ENCODE measurements at places on chromosomes 2 and 18.

DNA sequence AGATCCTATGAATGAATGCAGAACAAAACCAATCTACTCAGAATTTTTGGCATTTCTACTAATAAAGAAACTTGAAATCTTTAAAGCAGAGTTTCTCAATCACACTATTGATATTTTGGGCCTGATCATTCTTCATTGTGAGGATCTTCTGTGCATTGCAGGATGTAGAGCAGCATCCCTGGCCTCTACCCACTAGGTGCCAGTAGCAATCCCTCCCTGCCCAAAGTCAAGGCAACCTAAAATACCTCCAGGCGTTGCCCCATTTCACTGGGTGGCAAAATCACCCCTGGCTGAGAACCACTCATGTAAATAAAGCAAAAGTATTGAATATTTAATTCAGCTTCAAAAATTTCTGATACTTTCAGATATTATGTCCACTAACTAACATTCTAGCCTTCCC, 213.0 kb downstream of the SP3 start:
- no peak for DNase-seq

DNA sequence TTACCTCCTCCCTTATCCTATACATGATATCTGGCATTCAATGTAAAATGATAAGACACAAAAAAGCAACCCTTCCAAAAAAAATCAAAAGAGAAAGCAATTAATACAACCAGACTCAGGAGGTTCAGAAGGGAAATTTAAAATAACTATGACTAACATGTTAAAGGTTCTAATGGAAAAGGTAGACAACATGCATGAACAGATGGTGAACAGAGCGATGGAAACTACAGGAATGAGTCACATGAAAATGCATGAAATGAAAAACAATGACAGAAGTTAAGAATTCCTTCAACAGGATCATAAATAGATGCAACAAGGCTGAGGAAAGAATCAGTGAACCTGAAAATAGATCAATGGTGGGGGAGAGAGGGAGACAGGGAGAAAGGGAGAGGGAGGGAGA, 26.1 kb upstream of the ERCC3 start:
- DNase-seq: no peak

GRCh38 chr2:219453671-219454590, 19.3 kb downstream of the SPEG start:
- no peak for DNase-seq

DNA sequence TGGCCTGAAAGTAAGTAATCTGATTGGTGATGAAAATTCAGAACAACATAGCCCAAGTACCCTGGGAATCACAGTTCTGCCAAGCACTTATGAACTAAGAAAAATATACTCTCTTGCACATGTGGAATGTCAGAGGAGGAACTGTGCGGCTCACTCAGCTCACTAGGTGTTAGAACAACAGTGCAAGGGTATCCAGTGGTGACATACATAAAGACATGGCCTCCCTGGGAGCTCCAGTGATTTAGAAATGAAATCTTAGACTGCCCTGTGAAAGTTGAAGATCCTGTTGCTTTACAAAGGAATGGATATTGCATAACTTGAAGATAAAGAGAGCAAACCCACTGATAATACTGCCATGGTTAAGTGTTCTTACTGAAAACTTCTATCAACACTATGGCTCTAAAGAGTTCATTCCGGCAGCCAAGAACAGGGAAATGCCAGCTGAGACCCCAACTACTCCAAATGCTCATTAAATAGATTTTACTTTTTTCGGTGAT, 246.2 kb downstream of the ARHGAP15 start:
- DNase-seq: no peak

GRCh38 chr2:235006461-235006860, 54.6 kb downstream of the SH3BP4 start:
- DNase-seq: no peak

- DNase-seq: no peak
Observed at GRCh38 chr2:236610991-236611821, 41.6 kb downstream of the ACKR3 start.

DNA sequence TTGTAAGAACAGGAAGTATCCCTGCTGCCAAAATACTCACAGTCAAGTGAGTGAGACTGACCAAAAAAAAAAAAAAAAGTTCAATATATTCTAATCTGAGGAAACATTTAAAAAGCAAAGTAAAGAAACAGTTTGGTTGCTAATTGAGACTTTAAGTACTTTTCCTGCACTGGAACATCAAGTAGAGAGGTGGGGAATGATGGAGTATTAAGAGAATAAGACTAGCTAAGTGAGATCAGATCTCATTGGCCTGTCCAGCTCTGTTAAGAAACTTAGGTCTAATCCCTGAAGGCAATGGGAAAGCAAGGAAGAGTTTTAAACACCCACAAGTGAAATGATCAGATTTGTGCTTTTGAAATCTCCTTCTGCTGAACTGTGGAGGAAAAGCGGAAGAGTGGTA, 27.8 kb upstream of the MAP4K3 start:
- DNase-seq: no peak

DNA sequence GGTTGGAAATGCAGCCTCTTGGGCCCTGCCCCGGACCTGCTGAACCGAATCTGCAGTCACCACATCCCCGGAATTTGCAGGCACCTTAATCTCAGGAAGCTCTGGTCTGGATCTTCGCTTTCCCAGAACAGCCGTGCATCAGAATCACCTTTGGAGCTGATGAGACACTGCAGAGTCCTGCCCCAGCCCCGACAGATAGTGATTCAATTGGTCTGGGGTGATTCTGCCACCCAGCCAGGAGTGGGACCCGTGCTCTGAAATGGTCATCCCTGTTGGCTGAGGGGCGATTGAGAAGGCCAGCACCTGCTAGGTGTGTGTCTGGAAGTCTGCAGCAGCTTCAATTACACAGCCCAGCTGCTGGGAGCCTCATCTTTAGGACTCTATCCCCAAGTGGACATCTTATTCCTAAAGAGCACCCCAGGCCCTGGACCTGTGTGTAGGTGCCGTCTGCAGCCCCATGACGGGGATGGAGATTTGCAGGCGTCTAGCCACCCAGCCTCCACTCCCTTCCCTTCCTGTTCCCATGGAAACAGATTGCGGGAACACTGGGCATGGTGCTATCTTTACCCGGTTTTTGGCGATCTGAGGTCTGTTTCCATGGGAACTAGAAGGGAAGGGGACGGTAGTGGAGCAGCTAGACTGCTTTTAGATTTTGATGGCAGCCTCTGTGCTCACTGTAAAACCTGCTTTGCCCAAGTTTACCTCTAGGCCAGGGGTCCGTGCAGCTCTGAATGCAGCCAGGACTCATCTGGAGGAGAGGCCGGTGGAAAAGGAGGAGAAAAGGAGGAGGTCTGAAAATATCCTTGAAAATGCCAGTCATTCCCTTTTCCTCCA, 156.1 kb downstream of the LDLRAD4 start:
- no peak for DNase-seq

GRCh38 chr2:225911019-225911418, 511.5 kb downstream of the NYAP2 start:
- no peak for DNase-seq

DNA sequence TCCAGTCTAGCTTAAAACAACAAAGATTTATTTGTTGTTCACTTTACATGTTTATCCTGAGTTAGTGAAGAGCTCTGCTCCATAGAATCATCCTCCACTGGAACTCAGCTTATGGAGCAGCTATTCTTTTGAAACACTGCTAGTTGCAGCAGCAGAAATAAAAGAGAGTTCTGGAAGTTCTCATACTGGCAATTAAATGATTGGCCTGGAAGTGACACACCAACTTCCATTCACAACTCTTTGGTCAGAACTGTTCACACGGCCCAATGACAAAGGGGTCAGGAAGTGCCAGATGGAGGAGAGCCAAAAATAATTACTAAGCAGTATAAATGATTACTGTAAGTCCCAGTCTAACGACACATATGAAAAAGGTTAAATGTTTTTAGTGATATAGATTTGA, 39.1 kb downstream of the FBXO11 start:
- no peak for DNase-seq

DNA sequence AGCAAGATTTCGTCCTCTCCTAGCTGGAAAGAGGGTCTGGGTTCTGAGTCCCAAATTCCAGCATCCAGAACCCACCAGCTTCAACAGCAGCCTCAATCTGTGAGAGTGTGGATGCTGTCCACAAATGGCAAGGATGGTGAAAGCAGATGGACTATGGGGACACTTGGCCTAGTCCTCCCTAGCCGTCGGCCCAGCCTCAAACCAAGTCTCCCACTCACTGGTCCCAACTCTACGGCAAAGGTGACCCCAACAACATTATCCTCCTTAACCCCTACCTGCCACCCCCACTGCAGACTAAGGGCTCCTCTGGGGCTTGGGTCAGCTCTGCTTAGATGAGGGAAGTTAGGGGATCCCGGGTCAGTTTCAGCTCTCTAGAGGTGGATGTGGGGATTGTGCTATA, 57.3 kb downstream of the TNS1 start:
- no peak for DNase-seq

DNA sequence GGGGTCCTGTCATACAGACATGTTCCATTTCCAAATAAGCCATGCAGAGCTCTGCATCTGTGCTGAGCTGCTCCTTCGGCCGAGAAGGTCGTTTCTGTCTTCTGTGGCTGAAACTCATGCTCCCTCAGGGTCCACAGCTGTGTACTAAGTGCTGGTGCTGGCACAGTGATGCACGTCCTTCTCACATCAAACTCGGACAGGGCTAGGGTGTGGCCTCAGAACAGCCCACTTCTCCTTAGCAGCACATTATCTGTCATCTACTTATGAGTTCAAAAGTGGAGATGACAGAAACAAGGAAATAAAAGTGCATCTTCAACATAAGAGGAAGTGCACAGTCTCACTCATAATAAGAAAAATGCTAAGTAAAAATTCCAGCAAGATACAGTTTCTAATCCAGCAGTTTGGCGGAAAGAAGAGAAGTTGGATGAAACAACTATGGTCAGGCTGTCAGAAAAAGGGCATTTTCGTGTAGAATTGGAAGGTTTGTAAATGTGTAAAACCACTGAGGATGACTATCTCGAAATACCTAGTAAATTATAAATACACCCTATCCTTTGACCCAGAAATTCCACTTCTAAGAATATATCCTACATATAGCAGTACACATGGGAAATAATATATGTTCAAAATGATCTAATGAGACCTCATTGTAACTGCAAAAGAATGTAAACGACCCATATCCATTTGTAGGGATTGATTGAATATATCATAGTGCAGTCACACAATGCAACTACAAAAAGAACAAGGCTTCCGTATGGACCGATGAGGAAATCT, 53.7 kb upstream of the APCDD1 start:
- DNase-seq: no peak

DNA sequence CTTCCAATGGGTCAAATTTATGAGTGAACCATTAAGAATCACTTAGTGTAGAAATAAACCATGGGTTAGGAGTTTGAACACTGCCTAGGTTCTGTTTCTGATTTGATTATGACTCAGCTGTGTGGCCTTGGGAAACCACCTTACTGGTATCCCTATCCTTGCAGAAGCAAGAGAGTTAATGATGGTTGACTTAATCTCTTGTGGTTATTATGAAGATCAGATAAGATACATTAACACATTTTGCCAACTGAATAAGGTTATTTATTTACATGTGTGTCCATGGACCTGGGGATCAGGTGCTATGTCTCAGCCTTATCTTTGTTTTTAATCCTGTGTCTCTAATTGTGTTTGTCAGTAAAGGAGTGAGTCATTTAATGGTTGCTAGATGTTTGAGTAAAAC, 5.4 kb upstream of the KCNJ13 start:
- no peak for DNase-seq

- DNase-seq: no peak
Observed at GRCh38 chr2:112985090-112985489, 7.3 kb downstream of the IL36G start.

GRCh38 chr18:27599202-27599829, 414.2 kb upstream of the CHST9 start:
- DNase-seq: no peak

GRCh38 chr2:215360596-215360995, 48.7 kb downstream of the ATIC start:
- DNase-seq: no peak

- no peak for DNase-seq
Observed at GRCh38 chr18:49061991-49062831, 111.4 kb upstream of the SMAD7 start.

DNA sequence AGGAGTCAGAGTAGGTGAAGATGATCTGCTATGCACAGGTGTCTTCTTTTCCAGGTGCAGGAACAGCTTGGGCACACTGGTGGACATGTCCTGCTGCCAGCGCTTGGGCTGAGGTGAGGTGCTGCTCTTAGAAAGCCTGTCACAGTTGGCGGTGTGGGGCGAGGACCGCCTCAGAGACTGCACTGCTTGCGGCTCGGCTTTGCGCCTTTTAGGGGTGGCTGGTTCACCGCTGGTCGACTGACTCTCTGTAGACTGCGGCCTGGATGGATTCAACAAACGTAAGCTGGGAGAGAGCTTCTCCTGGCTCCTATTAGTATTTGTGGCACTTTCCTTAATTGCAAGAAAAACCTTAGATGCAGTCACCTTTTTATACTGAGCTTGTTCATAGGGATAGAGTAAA, 1.7 kb downstream of the MSL3B start:
- DNase-seq: no peak

DNA sequence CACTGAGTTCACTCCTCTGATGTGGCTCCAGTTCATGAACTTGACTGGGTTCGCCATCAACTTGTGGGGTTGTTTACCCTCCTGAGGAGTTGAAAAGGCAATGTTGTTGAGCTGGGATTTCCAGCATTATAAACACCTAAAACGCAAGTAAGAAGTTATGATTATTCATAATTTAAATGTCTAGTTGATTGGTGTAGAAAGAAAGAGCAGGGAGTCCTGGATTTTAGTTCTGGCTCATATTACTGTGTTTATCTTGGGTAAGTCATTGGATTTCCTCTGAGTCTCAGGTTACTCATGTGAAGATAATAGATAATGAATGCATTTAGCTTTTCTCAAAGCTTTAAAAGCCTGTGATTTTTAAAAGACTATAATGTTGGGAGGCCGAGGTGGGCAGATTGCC, 438.0 kb upstream of the CDH20 start:
- DNase-seq: no peak

GRCh38 chr2:173881886-173882285, 83.3 kb downstream of the SP3 start:
- no peak for DNase-seq

GRCh38 chr2:207501802-207502576, 27.8 kb upstream of the CREB1 start:
- no peak for DNase-seq

DNA sequence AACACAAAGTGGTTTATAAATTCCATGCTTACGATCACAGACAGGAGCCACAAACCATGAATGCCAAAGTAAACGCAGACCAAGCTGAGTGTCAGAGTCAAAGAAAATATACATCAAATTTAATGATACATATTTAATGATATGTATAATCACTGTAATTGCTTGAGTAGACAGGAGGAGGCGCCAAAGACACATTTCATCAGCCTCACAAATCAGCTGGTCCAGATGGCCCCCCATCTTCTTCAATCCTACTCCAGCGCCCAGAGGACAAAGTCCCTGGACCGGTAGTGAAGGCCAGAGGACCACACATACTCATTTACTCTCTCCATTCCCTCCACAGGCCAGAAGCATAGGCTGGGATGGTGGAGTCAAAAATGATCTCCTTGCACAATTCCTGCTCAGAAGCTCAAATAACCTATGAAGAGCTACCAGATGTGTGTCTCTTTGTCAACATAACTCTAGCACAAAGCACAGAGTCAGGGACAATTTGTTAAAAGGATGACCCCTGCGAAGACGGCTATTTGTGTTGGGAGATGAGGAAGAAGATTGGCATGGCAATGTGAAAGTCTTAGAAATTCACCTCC, 149.3 kb upstream of the PGAP1 start:
- no peak for DNase-seq

- no peak for DNase-seq
Observed at GRCh38 chr18:7598167-7599047, 31.3 kb downstream of the PTPRM start.

GRCh38 chr2:10324095-10324832, 21.6 kb downstream of the HPCAL1 start:
- no peak for DNase-seq

- no peak for DNase-seq
Observed at GRCh38 chr2:203401-203800, 60.4 kb downstream of the SH3YL1 start.
